PC-9 (cell line): ENCODE measurements at places on chromosomes 7 and 10.
A peak's percentile ranks its signal among the peaks of the same experiment; 100 is the strongest.

GRCh38 chr10:114576132-114576487 is 82.0 kb downstream of the ABLIM1 start:
- DNase-seq, result no peak

DNA sequence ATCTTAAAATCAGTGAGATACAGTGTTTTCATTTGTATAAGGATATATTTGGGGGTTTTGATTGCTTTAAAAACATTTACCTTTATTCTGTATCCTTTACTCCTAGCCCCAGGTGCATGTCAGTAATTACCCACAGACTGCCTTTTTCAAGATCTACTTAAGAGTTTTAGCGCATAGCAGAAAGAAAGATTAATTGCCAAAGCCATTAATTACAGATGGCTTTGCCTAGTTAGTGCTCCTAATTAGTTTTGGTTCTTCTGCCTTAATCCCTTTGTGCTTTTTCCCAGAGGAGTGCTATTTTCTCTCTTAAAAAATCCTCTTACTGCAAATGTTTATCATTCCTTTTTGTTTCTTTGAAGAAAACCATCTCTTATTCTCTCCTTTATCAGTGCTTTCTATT is 122.8 kb downstream of the MAPK8 start:
- no peak for DNase-seq

DNA sequence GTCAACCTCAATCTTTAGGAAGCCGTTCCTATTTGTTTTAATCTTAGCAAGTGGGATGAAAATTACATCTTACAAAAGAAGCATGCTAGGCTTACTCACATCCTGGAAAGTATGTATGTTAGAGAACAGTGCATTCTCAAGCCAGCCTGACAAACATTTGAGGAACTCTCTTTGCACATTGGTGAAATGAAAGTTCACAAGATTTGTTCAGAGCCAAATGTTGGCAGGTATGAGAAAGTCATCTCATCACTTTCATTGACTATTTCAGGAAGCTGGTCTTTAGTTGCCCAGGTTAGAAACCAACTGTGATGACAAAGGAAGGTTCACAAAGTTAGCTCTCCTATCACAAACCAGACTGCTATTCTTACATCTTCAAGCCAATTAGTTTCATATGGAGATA is 57.1 kb downstream of the ABCB1 start:
- no peak for DNase-seq

GRCh38 chr10:68301790-68302502 is 29.9 kb upstream of the HNRNPH3 start:
- DNase-seq, result peak; percentile 9

DNA sequence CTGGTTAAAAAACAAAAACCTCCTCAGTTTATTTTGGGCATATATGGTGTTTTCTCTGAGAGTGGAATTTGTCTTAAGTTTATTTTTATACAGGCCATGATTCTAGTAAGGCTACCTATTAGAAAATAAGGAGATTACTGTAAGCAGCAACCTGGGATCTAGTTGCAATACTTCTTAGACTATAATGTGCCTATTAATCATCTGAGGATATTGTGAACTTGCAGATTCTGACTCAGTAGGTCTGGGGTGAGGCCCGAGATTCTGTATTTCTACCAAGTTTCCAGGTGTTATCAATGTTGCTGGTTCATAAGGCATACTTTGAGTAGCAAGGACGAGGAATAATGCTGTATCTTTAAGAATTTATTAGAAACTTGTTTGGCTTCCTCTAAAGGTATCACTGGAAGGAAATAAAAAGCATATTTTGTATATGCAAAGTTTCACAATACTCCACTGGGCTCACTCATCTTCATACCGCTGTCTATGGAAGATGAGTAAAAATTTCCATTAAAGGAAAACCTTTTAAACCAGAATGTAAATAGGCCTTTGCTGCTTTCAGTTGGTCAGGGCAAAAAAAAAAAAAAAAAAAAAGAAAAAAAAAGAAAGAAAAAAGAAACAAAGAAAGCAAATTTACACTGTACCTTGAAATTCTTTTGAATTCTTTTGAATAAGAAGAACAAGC is 105.8 kb downstream of the BMPER start:
- DNase-seq, result no peak

DNA sequence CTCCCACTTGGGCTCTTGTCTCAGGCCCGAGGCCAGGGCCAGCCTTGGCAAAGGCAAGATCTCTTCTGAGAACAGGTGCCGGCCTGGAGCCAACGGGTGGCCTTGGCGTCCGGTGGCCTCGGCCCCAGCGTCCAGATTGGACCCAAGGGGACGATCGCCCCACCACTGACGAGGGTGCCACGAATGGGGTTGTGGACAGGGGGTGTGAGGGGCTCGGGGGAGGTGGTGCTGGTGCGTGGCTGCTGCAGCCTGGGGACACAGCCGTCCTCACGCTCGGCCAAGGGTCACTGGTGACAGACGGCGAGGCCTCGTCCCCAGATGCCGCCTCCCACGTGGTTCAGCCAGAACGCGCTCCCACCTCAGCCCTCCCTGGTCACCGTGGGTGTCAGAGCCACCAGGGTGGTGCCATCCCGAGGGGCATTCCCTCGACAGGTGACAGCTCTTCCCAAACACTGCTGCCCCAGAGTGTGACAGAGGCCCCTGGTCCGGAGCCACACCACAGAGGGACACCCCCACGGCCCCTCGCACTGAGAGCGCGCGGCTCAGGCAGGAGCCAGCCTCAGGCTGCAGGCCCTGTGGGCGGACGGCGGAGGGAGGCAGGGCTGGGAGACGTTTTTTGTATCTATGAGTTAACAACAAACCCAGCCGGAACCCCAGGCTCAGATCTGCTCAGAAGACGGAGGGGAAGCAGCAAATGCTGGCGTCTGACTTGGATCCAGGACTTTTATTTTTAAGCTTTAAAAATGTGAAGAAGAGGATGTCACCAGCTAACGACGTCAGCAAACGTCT is 18.5 kb upstream of the CFAP46 start:
- no peak for DNase-seq

DNA sequence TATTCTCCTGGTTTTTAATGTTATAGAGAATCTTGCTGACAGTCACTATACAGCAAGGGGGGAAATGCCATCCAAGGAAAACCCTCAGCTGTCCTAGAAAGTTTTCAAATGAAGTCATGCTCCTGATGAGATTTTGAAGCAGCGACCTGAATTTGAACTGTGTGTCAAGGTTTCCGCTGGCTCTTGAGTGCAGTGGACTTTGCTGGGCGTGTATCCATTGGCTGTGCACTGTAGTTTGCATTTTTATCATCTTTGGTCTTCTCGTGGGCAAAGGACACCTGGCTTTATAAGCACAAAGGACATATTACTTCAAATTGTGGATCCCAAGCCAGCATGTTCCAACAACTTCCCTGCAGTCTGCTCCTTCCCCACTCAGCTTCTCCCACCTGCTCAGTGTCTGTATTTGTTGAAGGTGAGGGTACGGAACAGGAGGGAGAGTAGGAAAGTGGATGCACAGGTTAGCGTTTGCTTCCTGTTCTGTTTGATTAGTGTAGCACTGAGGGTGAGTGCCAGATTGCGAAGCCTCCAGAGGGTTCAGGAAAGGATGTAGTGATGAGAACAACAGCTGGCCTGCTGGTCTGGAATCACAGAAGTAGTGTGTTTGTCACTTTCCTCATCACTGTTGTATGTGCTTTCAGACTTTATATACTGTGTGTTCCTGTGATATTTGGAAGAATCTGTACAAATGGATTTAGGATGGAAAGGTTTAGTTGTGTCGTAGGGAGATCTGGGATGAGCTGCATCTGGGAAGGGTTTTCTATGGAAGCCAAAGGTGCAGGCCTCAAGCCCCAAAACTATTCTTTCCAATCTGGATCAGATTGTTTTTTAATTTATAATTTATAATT is 204.8 kb downstream of the BMPER start:
- no peak for DNase-seq

GRCh38 chr10:95181726-95182125 is 12.3 kb upstream of the ACSM6 start:
- no peak for DNase-seq

DNA sequence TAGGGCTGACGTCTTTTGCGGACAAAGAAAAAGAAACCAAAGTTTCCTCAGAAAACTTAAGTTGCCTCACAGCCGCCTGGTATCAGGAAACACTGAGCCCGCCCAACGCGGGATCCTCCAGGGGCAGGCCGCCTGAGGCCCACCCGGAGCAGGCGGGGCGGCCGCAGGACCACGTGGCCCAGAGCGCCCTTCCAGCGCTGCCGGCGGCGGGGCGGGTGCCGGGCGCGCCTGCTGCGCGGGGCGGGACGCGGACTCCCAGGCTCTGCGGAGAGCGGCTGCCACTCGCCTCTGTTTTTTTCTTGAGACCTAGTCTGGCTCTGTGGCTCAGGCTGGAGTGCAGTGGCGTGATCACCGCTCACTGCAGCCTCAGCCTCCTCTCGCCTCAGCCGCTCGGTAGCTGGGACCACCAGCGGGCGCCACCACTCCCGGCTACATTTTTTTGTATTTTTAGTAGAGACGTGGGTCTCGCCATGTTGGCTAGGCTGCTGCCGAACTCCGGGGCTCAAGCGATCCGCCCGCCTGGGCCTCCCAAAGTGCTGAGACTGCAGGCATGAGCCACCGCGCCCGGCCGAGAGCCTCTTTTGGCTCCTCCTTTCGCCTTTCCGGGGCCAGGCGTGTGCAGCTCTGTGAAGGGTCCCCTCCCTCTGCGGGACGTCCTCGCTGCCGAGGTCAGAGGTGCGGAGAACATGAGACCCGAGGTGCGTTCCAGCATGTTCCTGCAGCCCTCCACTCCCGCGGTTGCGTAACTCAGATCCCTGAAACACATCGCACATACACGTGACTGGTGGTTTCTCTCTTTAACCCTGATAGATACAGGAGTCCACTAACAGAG is 11.6 kb upstream of the HNRNPF start:
- DNase-seq, result peak; percentile 91

DNA sequence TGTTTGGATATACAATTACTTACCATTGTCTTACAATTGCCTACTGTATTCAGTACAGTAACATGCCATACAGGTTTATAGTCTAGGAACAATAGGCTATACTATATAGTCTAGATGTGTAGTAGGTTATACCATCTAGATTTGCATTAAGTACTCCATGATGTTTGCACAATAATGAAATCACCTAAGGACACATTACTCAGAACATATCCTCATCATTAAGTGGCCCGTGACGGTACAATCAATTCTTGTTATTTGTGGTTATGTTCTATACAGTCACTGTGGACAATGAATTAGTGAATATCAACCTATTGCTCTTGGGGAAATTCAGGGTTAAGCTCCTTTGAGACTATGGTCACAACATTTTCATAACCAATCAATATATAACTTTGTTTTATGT is 75.6 kb downstream of the MICU1 start:
- DNase-seq, result no peak

- DNase-seq, result no peak
These were observed 46.0 kb downstream of the LCOR start for GRCh38 chr10:96878057-96878456.
